Fibroblast of lung (primary cell): ENCODE measurements at places on chromosomes 1 and 21.
A peak's percentile ranks its signal among the peaks of the same experiment; 100 is the strongest.

DNA sequence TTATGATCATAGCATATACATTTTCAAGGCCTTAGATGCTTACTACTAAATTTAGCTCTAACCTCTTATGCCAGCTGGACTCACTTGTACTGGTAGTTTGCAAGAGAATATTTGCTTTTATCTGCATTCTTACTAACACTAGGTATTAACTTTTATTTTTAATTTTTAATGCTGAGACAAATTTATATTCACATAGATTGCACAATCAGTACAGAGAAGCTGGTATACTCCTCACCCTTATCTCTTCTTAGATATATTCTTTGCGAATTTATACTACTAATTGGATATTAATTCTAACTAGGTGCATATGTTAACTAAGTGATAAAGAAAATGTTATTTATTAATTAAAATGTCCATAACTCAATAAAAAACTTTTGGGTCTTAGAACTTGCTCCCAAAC lies 561.8 kb upstream of the PRMT6 start:
- no peak for DNase-seq

- peak; percentile 39 for DNase-seq
Observed at GRCh38 chr1:193181536-193181935, 4.9 kb downstream of the B3GALT2 start.

GRCh38 chr1:164310166-164310565 lies 248.8 kb upstream of the PBX1 start:
- peak; percentile 78 for DNase-seq

- DNase-seq: peak; percentile 62
Observed at GRCh38 chr1:89844241-89844807, 23.5 kb downstream of the LRRC8D start.

DNA sequence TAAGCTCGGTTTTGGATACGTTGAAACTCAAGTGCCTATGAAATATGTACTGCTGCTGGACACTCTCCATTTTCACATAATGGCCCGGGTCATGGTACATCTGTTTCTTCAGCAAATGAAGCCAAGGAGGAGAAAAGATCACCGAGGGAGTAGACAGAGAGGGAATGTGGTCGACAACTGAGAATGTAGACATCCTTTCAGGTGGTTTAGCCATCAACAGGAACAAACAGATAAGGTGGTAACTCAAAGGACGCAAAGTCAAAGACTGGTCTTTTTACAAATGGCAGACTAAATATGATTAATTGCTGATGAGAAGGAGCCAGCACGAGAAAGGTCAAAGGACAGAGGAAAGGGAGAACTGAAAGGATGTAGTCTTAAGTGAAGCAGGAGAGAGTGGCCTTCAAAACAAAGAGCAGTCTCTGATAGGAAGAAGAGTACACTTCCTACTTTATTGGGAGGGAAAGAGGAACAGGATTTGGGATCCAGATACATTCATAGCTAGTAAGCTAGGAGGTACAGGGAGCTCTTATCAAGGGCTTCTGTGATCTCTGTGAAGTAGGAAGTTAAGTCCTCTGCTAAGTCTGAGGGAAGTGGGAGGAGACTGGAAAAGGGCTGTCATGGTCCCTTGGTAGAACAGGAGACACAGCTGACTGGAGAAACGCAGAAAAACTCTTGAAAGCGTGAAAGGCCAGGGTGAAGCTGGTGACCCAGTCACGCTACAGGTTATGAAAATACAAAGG lies 28.3 kb downstream of the NUP133 start:
- DNase-seq: no peak

DNA sequence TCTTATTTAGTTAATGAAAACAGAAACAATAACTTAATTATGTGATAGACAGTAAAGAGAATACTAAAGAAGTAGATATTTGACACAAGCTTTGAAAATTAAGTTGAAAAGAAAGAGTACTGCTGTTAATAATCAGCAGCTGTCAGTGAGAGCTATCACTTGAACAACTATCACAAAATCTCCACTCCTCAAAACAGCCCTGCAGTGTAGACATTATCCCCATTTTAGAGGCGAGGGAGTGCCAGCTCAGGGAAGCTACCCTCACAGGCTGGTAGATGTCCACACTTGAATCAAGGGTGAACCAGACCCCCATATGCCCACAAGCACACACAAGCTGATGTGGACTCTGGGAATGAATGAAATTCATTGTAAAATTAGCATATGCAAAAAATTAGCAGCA lies 248.8 kb downstream of the RHOU start:
- DNase-seq: no peak

GRCh38 chr21:33290441-33290840 lies 24.3 kb downstream of the IL10RB start:
- DNase-seq: no peak

- no peak for DNase-seq
Observed at GRCh38 chr1:30986755-30987154, 78.2 kb upstream of the SDC3 start.

GRCh38 chr1:19644681-19645410 lies 735 bp downstream of the NBL1 start:
- no peak for DNase-seq

DNA sequence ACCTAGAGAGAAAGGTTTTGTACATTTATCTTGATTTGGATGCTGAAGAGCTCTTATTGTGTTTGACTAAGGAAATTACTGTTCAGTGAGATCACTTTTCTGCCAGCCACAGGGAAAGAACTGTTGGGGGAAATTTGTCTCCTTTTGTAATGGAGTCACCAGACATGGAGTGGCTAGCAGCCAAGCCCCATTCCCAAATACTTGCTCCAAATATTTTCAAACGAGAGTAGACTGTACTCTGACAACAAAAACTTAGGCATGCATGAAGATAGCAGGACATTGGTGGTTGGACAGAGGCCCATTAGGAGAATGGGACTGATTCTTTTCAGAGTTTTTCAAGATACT lies 21.1 kb downstream of the IPO9 start:
- DNase-seq: peak; percentile 97

DNA sequence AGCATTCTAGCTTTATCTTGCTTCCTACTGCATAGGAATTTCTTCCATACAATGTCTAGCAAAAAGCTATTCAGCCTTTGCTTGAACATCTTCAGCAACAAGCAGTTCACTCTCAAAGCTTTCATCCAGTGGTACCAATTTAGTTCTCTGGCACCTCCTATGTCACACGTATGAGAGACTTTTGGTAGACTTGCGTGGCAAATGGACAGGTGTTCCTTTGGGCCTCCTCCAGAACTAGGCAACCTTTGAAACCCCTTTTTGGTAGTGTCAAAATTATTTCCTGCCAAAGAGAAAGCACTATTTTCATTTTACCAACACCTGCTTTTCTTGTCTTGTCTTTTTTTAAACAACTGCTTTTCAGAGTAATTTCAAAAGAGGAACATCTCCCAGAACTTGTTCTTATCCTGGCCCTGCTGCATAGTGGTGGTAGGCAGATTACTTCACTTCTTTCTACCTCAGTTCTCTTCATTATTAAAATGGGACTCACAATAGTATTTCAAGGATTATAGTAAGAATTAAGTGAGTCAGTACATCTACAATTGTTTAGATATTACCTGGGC lies 122.4 kb downstream of the MAST2 start:
- no peak for DNase-seq

- DNase-seq: no peak
Observed at GRCh38 chr1:102586022-102586421, 522.3 kb downstream of the COL11A1 start.

- no peak for DNase-seq
Observed at GRCh38 chr1:214187121-214187900, 93.6 kb upstream of the SMYD2 start.

GRCh38 chr1:12194666-12195216 lies 27.9 kb downstream of the TNFRSF1B start:
- no peak for DNase-seq

DNA sequence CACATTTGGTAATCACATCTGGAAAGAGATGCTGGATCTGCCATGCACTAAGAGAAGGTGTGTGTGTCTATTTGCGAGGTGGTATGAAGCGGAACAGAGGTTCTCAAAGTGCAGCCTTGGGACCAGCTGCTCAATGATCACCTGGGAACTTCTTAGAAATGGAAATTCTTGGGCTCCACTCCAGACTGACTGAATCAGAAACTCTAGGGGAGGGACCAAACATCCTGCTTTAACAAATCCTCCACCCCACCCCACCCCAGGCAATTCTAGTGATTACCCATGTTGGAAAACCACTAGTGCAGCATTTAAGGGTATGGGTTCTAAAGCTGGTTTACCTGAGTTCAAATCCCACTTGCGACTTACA lies 143.9 kb upstream of the JUN start:
- DNase-seq: no peak

GRCh38 chr1:163258181-163258580 lies 55.5 kb upstream of the RGS5 start:
- peak; percentile 13 for DNase-seq

DNA sequence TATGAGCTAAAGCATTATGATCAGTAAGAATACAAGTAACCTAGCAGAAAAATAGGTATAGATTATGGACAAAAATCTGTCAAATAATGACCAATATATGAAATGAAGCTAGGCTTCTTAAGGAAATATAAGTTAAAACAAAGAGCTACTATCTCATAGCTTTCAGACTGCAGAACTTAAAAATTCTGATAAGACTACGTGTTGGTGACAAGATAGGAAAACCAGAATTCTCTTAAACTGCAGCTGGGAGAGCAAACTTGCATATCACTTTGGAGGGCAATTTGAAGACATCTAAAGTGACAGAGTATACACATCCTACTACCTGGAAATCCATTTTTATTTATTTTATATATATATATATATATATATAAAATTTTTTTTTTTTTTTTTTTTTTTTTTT lies 65.5 kb downstream of the LTN1 start:
- DNase-seq: no peak

- DNase-seq: peak; percentile 17
Observed at GRCh38 chr1:28956038-28956464, 41.7 kb downstream of the EPB41 start.

GRCh38 chr1:8787218-8787617 lies 30.2 kb downstream of the RERE start:
- no peak for DNase-seq

DNA sequence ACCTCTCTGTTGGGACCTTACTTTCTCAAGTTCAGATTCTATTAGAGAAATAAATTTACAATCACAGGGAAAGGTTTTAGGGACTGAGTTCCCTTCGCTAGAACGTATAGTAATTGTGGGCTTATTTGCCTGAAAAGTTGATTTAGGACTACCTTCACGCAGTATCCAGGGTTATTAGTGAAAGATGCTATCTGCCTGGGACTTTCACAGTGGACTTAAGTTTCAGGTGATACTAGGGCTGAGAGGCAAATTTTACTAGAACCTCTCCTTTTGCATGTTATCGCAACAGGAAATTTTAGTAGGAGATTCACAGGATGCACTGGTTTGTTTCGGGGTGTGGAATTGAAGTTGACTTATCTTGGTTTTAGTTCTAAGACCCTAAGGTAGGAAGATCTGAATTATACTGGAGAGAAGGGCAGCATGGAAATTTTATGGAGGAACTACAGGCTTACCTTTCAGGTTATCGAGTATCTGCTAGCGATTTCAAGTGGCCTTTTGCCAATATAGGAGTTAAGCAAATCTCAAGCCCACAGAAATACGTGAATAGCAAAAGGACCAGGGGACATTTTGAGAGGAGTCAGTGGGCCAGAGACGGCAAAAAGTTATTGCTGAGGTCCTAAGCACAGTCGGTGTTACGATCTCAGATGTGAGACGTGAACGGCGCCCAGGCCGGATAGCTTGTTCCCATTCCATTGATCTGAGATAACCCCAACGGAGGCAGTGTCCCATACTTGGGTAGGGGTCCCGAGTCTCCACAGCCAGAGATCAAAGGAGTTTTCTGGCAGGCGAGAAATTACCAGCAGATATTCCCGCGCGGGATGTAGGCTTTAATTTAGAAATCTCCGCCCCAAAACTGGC lies 723 bp upstream of the GNAI3 start:
- peak; percentile 31 for DNase-seq

- DNase-seq: no peak
Observed at GRCh38 chr21:25657140-25657539, 18.1 kb downstream of the JAM2 start.

GRCh38 chr1:59258412-59259032 lies 38.4 kb upstream of the FGGY start:
- no peak for DNase-seq

DNA sequence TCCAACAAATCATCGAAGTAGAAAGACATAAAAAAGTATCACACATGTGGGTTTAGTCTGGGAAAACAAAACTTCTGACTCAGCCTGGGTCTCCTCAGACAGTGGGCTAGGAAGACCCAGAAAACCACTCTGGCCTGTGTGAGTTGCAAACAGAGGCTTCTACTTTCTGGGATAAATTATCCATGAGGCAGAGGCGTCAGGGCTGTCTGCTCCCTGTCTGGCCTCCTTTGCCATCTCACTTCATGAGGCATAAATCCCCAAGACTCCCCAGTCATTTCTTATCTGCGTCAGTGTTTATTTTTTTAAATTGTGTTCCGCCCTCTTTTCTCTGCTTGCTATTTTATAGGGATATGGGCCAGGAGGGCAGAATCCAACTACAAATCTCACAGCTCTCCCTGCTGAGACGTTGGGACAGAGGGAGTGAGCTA lies 80.6 kb upstream of the TRABD2B start:
- DNase-seq: no peak

DNA sequence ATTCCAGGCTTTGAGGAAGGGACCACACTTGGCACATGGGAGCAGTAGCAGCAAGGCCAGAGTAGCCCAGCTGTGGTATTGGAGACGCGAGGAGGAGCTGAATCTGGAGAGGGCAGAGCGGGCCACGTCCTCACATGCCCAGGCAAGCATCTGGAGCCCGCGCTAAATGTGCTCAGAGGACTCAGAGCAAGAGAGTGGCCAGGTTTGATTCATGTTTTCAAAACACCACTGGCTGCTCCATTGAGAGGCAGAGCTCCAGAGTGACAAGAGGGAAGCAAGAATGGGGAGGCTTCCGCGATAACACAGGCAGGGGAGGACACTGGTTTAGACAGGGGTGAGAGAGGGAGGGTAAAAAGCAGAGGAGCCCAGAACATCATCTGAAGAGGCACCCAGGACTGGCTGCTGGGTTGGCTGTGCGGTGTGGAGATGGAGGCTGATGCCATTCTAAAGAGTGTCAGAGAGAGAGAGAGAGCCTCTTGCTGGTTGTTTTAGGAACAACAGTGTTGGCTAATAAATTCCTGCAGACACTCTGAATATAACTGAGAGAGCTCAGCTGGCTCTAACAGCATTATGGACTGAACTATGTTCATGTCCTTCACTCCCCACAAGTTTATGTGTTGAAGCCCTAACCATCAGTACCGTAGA lies 32.3 kb downstream of the RCAN1 start:
- peak; percentile 73 for DNase-seq

- DNase-seq: no peak
Observed at GRCh38 chr1:3097231-3097630, 28.2 kb downstream of the PRDM16 start.

- no peak for DNase-seq
Observed at GRCh38 chr21:16407403-16408240, 677.8 kb downstream of the USP25 start.

DNA sequence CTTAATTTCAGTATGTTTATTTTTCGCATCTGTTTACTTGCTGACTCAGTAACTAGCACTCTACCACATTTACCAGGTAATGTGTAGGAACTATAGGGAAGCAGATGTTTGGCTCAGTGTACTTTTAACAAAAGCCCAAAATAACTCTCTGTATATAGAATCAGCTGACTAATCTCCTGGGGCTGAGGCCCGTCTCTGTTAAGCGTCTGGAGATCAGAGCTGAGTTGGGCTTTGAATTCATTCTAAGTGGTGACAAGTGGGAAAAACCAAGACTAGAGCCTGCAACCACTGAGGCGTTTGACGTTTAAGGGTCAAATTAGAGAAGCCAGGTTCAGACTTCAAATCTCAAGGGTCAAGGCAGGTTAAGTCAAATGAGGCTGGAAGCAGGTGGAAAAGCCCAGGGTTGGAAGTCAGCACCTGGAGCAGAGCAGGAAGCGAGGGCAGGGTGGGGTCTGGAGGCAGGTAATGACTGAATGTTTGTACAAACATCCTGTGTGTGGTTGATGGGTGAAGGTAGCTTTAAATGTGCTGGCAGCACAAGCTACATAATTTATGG lies 56.8 kb upstream of the LYST start:
- DNase-seq: no peak
